ENCODE measurements at places on chromosomes 12 and 14.

- no peak for DNase-seq
These were observed 43.6 kb upstream of the KCNH5 start for GRCh38 chr14:63088865-63089264.

DNA sequence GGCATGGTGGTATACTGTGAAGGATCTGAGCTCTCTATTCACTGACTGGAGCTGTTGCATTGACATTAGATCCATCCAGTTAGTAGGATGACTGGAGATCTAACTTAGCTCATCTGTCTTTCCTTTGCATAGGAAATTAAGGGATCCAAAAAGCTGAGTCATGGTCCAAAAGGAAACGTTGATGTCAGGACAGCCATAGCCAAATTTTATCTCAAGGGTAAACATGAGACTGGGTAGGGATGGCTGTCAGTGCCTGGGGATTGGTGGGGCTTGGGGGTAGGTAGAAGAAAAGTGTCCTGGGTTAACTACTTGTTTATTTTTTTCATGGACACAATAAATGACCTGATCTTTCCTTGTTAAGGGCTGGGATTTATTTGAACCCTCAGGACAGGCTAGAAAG is 4.6 kb downstream of the FAM177A1 start:
- DNase-seq, result no peak

GRCh38 chr12:131528667-131529066 is 182.2 kb upstream of the SFSWAP start:
- no peak for DNase-seq

DNA sequence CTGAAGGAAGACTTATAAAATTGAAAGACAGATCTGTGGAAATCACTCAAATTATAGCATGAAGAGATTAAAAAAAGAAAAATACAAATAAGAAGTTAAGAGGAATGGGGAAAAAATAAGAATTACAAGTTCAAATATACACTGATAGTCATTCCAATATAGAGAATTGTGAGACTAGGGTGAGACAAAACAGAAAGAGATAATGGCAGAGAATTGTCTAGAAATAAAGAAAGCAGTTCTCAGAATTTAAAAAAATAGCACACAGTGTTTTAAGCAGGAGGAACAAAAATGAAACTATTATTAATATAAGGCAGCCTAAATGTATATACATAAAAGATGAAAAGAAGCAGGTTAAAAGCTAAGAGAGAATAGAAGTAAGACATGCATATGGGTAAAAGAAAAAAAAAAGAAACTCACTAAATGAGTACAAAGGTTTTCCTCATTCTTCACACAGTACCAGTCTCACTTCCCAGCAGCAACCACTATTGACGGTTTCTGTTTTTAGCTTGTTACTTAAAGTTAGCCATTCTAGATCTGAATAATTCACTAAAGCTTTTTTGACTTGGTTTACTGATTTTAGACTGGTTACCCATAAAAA is 31.1 kb downstream of the SLC38A4 start:
- DNase-seq, result no peak

- no peak for DNase-seq
These were observed 48.5 kb upstream of the RIMBP2 start for GRCh38 chr12:130764475-130765185.

GRCh38 chr12:85836197-85837090 is at the start of gene RASSF9:
Gene RASSF9 (minus strand): TSS chr12:85836409. CDS start chr12:85836201, 208 bp downstream.
- DNase-seq, result no peak

DNA sequence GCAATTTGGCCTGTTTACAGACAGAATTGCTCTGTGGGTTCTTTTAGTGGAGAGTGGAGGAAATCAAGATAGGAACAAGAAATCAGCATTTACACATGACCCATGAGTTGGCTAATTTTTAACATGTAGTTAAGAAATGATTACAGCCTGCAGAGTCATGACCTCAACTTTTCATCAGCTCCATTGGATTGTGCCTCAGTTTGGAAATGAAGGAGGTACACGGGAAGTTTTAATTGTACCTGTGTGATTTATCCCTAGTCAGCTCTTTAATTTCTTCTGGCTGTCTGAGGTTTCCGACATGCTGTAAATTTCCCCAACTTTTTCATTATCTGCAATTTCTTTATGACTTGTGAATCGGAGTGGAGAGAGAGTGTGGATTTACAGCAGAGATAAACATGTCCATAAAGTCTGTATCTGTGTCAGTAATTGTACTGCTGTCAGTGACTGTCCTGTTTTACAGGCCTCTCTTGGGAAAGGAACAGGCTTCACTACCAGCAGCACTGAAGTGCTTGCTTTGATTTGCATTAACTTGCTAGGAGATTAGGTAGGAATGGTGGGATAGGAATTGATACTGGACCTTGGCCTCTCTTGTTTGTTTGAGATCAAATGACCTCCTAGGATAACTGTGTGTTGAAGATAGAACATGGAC is 49.2 kb downstream of the LIN52 start:
- peak; percentile 13 for DNase-seq

DNA sequence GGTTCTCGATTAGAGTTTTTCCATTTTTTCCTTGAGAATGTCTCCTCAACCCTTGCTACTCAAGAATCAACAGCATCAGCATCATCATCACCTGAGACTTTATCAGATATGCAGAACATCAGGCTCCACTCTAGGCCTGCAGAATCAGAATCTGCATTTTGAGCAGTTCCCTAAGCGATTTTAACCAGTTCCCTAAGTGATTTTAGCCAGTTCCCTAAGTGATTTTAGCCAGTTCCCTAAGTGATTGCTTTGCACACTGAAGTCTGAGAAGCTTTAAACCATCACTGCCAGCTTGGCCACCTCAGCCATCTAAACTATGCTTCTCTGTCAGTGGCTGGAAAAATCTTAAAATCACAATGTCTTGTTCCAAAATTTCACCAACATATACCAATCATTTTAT is 29.4 kb upstream of the SLC38A1 start:
- no peak for DNase-seq

DNA sequence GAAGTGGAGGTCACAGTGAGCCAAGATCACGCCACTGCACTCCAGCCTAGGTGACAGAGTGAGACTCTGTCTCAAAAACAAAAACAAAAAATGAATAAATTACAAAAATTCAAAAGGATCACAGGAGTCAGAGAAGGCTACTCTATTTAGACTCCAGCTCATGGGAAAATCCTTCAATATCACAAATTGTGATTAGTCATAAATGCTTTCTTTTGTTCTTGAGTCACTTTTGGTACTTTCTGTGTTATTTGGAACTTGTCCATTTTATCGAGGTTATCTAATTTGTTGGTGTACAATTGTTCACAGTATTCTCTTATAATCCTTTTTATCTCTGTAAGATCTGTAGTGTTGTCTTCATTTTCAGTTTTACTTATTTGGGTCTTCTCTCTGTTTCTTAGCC is 18.9 kb downstream of the ALDH2 start:
- DNase-seq, result no peak

- DNase-seq, result no peak
These were observed 2.9 kb upstream of the FLRT2 start for GRCh38 chr14:85527006-85527405.

GRCh38 chr12:96437171-96437445 is 36.9 kb upstream of the CDK17 start:
- no peak for DNase-seq

- no peak for DNase-seq
These were observed 45.6 kb upstream of the CRY1 start for GRCh38 chr12:107138990-107139389.

GRCh38 chr12:11723993-11724392 is 74.5 kb downstream of the ETV6 start:
- peak; percentile 21 for DNase-seq

GRCh38 chr14:38016497-38016896 is 191.2 kb upstream of the SSTR1 start:
- DNase-seq, result no peak

DNA sequence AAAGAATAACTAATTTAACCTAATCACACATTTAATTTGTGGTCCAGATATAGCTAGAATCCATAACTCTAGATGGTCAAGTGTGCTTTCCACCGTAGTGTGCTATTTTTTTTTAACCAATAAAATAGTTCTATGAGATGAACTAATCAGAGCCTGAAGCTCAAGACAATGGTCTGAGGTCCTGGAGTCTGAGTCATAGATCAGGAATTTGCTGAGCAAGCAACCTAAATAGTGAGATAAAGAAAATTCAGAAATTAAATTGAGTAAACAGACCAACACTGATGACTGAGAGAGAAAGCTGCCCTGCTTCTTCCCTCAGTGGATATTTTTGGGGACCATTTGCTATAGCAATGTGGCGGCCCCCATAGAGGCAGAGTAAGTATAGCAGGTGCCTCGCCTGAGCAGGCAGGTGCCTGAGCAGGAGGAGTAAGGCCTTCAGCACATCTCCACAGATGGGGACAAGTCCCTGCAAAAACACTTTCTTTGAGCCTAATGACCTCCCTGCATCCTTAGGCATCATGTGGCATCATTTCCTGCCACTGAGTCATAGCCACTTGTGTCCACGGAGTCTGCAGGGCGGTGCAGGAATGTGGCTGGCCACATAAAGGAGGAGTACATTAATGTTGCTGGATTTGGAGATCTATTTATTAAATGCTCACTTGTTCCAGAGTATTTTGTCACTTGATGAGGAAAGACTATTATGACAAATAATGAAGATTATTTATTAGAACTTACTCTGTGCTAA is 13.9 kb upstream of the CLEC4E start:
- DNase-seq, result no peak

DNA sequence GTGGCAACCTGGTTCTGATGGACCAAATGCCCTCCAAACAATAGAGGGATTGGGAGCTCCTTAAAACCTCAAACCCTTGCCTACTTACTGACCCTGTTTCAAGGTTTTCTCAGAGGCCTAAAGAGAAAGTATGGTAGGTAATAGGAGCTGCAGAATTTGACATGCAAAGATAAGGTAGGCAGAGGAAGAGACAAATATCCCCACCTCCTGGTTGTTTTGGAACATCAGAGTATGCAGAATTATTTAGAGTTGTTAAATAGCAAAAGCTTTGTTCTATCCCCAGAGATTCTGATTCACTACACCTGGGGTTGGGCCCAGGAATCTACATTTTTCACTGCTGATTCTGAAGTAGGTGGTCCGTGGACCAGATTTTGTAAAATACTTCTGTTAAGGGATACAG is 421.2 kb downstream of the SOX5 start:
- DNase-seq, result no peak

DNA sequence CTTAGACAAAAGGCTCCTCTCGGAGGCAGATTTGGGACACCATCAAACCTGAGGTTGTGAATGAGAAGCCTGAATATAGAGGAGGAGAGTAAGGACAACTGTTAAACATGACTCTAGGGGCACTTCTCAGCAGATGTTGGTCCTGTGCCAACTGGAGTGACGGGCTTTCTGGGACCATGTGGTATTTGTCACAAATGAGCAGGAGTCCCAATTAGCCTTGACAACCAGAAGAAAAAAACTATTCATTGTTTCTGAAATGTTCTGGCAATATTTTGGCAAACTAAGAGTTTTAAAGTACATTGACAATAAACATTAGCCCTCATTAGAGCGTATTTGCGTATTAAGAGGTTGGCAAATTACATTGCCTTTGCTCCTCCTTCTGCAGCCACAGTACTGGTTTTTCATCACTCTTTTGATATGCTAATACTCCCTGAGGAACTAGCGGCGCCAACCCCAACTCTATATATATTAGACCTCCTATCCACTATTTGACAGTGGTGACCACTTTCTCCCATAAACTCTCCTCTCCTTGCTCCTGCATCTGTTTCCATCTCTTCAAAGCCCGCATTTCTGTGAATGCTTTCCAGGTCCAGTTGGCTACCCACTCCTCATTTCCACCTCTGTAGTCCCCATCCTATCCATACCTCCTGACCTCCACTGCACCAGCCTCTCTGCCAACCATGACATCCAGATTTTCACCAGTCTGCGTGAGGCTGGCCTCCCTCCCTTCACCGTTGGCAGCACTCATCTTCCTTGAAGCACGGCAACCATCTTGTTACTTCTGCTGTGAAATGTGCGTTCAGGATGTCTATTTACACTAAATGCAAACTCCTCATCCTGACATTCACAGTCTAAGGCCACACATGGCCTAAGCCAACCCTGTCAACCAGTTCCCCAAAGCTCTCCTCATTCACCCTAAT is 100.7 kb downstream of the ZFC3H1 start:
- DNase-seq, result no peak

DNA sequence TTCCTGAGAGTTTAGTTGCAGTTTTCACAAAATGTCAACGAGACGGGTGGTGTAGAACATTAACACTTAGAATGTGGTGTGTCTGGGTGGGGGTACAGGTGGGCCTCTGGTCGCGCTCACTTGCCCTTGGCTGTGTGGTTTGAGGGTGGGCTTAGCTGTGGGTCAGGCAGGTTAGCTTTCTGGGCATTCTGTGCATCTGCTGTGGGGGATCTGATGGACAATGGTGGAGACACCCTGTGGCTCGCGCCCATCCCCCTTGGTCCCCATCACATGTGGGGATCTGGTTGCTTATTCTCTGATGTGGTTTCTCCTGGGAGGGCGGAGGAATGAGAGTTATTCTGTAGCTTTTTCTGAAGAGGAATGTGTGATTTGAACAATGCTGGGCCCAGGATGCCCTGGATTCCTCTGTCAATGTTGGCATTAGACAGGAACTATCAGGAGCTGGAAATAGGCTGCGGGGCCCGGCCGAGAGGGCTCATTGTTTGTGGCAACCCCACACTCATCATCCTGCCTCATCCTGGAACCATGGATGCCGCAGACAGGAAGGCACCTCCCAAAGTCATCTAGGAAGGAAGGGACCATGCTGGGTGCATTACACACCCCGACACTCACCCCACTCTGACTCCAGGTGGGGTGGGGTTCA is 101.6 kb downstream of the TSPAN9 start:
- no peak for DNase-seq

DNA sequence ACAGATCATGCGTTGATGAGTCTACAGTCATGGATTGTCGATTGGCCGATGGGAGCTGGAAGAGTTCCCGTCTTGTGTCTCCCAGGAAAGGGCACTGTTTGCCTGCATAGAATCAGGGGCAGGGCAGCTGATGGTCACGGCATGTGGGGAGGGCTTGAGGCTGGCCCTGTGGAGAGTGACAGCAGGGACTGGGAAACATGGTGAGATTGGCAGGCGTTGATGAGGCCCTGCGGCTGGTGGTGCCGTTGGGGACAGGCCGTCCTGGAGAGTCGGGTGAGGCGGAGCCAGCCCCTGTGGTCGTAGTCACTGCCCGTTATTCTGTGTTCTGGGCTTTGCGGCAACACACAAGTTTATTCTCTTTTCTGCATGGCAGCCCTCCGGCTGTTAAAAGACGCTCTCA is 52.9 kb downstream of the TECPR2 start:
- no peak for DNase-seq

DNA sequence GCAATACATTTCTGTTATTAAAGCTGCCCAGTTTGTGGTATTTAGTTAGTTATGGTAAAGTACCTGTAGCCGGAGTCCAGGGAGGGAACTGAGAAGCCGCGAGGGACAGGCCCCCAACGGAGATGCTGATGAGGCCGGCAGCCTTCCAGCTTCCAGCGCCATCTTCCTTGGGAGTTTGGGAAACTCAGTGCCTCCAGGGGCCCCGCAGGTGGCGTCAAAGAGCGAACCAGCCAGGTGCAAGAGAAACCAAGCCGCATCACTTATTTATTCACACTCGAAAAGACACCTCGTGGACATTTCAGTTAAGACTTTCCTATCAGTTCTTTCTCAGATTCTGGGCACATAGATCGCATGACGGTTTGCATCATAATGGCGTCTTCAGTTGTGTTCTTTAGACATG is 216.6 kb downstream of the GLT1D1 start:
- DNase-seq, result no peak

GRCh38 chr12:9391815-9392214 is 183.6 kb upstream of the PZP start:
- no peak for DNase-seq

- no peak for DNase-seq
These were observed 11.7 kb downstream of the SP1 start for GRCh38 chr12:53391724-53392123.

Data from HEK293T (cell line).